ENCODE measurements at places on chromosomes 6 and 20.

DNA sequence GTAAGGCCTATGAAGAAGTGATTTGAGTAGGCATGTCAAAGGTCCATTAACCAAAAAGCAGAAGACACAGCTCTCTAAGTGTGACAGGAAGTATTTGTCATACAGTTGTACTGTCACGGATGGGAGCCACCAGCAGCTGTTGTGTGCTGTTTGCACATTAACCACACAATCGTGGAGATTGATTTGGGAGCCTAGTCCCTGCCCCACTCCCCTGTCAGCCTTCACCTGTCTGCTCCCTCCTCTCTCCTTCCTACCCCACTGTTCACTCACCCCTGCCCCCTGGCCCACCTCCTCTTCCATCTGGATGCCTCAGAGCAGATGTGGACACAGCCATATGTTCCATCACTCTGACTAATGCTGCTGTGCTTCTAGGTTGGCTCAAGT, 124.7 kb upstream of the SPACA1 start:
- DNase-seq: no peak

GRCh38 chr20:1195226-1195625, 8.0 kb upstream of the C20orf202 start:
- DNase-seq: no peak

DNA sequence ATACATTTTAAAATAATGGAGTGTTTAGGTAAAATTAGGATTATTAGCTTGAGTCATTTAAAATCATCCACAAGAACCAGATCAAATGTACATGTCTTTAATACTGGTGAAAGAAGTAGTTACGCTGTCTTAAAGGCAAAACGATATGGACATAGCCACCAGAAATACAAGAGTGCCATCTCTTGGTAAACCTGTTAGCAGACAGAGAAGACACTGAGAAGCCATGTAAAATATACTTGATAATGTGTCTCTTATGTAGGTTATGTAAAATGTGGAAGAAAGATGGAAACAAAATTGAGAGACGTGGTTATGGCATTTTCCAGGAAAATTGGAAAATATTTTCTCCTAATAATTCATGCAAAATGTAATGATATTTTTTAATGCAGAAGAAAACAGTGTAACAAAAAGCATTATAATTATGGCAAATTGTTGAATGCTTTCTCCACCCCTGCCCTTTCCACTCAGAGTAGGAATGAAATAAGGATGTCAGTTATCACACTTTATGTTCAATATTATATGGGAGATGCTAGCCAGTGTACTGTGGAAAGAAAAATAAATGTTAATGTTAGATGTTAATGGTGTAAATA, 12.2 kb upstream of the SLC17A2 start:
- DNase-seq: no peak

DNA sequence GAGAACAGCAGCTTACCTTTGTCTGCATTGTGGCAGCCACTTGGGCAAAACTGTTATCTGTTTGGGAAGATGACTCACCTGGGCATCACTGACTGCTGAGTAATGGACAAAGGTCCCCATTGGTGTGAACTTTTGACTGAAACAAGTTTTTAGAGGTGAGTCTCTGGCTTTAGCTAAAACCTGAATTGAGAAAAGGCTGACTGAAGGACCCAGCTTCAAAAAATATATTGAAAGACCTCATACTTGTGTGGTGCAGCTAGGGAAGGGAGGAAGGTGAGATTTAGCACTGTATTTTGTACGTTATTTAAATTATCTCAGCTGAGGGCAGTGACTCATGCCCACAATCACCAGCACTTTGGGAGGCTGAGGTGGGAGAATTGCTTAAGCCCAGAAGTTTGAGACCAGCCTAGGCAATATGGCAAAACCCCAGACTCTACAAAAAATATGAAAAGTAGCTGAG, 4.5 kb upstream of the CITED2 start:
- no peak for DNase-seq

- DNase-seq: no peak
These were observed 291.6 kb upstream of the CDH4 start for GRCh38 chr20:60960500-60960899.

- DNase-seq: no peak
These were observed 214.2 kb downstream of the COL19A1 start for GRCh38 chr6:70080443-70081070.

All from activated CD4-positive, alpha-beta T cell treated with anti-CD3 and anti-CD28 coated beads, Interleukin-2, amount 50 U/mL, for 4 hours (primary cell).